Effector memory CD4-positive, alpha-beta T cell (primary cell): ENCODE measurements at places on chromosomes 3 and 15.

GRCh38 chr3:126522363-126522788, 1.6 kb upstream of the CHST13 start:
- DNase-seq = no peak

DNA sequence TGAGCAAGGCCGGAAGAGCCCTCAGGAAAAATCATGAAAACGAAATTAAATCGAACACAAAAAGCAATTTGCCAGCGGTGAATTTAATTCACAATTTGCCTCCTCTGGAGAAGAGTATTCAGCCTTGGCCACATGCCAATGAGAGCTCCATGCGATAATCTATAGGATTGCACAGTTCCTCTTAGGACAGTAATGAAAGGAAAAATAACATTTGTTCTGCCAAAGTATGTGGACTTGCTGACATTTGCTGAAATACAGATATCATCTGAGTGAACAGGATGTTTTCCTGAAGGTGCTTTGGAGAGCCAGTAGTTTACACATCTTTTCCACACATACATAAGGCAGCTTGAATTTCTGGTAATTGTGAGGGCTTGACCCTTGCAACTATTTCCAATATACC, 188.6 kb upstream of the PDZRN3 start:
- no peak for DNase-seq

DNA sequence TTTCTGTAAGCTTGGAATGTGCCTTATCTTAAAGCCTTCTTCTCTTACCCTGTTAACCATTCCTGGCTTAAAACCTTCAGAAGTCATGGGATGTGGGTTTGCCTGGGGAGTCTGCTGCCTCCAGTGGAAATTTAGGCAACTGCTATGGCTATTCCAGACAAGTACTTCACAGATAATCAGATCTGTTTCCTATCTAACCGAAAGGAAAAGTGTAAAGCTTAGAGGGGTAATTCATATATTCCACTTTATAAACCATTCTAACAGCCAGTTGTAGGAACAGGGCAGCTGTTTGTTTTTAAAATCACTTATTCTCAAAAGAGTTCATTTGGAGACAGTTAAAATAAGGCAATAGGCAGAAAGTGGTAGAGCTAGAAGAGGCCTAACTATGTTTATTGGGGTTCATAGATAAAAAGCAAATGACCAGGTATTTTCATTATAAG, 219.9 kb downstream of the TCF12 start:
- DNase-seq = no peak

DNA sequence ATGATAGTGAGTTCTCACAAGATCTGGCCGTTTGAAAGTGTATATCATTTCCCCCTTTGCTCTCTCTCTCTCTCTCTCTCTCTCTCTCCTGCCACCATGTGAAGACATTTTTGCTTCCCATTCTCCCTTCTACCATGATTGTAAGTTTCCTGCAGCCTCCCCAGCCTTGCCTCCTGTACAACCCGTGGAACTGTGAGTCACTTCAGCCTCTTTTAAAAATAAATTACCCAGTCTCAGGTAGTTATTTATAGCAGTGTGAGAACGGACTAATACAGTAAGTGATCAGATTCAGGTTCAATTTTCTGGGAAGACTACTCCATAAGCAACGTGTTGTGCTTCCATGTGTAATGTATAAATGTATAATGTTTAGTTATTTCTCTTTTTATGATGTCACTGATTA, 29.2 kb downstream of the CADPS start:
- DNase-seq = no peak

DNA sequence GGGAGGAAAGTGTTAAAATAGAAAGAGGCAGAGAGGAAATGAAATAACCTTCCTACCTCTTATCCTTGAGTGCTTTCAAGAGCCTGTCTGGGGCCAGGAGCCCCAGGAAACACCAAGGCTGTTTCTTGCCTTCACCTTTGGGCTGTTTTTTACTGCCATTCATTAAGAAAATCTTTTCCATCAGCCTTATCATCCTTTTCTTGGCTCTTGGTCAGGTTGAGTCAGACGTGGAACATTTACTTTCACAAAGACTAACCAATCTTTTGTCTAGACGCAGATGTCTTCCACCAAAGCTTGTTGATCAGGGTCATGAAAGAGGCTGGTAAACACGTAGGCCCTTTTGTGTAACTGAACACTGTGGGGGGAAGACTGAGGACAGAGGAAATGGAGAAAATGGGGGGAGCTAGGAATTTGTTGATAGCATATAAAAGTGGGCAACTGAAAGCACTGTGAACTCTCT, 151.0 kb upstream of the THBS1 start:
- no peak for DNase-seq

DNA sequence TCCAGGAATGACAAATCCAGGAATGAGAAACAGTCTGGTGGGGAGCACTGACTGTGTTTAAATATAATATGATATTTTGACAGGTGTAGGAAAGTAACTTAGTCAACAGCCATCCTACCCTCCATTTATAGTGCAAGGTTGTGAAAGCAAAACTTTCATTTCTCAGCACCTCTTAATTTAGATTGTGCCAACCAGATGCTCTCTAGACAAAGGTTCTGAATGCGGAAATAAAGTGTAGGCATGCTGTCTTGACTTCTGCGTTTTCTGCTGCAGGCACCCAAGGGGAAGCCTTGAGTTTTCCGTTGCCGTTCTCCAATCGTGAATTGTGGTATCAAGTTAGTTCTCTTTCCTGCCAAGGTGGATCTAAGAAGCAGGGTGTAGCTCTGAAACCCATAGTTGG, 261.9 kb upstream of the SUCLG2 start:
- no peak for DNase-seq

GRCh38 chr3:63818282-63819150, 583 bp upstream of the C3orf49 start:
- peak; percentile 39 for DNase-seq

- DNase-seq = no peak
Observed at GRCh38 chr3:4976109-4976508, 3.1 kb upstream of the BHLHE40 start.

GRCh38 chr3:53495146-53495519, 722 bp downstream of the CACNA1D start:
- DNase-seq = no peak

DNA sequence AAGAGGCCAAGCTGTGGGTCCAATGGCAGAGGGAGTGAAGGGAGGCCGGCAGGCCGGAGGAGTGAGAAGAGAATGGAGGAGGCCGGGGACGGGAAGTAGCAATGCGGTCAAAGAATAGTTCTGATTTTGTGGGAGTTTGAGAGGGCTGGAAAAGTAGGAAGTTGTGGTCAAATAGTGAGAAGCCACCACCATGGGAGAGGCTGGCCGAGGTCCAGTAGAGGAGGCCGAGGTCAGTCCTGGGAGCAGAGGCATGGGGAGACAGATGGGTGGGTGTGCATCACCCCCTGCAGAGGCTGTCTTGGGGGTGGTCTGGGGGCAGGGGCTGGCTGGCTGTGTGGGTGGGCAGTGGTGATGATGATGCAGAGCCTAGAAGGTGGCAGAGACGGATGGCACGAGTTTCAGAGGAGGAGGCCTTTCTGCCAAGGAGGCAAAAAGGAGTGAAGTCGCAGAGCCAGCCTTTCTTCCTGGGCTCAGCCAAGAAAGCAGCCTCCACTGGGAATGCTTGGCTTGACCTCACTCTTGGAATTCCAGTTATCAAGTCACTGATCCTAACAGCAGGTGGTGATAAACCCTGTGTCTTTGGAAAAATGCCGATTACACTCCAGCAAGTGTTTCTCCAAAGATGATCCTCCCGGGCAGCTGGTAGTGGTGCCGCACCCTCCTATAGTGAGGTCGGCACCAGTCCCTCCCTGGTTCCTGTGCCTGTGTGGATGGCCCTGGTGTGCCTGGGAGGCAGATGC, 57.3 kb downstream of the ARNT2 start:
- DNase-seq = no peak

- DNase-seq = no peak
Observed at GRCh38 chr3:3064297-3064696, 45.9 kb downstream of the IL5RA start.

DNA sequence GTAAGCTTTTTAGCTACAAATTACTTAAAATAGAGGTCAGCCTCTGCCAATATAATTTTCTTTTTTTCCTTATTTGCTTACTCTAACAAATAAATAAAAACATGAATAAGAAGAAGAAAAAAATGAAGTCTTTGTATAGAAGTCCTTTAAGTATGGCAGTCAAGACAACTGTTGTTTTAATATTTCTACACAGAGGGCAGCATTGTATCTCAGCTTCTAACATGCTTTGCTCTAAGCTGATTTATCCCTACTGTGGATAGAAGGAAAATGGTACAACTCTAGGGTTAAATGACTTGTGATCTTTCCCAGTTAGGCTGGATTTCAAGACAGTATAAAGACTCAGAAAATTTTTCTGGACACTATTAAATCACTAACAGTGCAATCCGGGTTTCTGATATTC, 104.3 kb upstream of the MEIS2 start:
- no peak for DNase-seq

GRCh38 chr15:101579631-101580163, 72.5 kb downstream of the TM2D3 start:
- no peak for DNase-seq

- DNase-seq = no peak
Observed at GRCh38 chr3:61858054-61858453, 296.7 kb downstream of the PTPRG start.

GRCh38 chr15:62453375-62453774, 288.3 kb upstream of the C2CD4B start:
- DNase-seq = no peak

GRCh38 chr3:171129827-171130226, 103.3 kb upstream of the SLC2A2 start:
- DNase-seq = no peak

- no peak for DNase-seq
Observed at GRCh38 chr3:194781617-194782016, 95.9 kb downstream of the FAM43A start.

- no peak for DNase-seq
Observed at GRCh38 chr3:134905647-134905935, 110.5 kb downstream of the EPHB1 start.

DNA sequence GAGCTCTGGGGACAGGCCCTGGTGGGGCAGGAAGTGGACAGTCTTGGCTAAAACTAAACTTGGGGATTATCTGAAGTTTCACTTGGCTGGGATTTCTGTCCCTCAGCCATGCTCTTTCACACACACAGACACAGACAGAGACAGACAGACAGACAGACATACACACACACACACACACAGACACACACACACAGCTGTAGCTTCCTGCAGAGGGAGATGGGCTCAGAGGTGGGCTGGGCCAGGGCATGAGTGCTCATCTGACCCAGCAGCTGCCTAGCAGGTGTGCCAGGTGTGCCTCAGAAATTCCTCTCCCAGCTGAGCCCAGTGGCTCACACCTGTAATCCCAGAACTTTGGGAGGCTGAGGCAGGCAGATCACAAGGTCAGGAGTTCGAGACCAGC, 3.3 kb downstream of the RHOV start:
- no peak for DNase-seq

DNA sequence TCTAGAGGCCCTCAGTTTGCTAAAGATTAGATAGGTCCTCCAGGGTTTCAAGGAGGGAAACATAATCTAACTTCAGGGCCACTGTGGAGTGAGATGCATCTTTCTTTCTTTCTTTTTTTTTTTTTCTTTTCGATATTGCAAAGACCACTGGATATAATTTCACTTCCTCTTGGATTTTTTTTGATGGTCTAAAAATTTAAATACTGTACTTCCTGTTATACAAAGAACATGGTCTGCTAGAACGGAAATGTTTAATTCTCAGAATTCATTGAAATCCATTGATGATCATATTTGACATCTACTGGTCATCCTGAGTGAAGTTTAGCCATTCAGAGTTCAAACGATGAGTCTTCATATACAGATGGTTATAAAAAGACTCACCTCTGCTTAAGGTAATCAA, 808.8 kb upstream of the LMCD1 start:
- no peak for DNase-seq

GRCh38 chr3:188693435-188693834, 478.3 kb upstream of the TPRG1 start:
- no peak for DNase-seq

DNA sequence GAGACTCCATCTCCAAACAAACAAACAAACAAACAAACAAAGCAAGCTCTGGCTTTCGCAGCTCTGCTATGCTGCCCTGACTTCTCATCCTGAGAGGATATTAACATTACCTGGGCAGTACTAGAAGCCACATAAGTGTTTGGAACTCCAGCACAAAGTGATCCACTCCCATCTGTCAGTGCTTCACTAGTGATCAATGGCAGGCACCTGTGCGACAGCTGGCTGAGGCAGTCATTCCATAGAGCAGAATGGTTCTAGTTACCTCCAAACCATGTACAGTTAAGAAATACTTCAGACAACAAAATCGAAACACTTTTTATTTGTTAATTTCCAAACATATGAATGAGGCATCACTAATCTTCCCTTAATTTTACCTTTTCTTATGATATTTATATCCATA, 2.8 kb upstream of the MB21D2 start:
- no peak for DNase-seq

DNA sequence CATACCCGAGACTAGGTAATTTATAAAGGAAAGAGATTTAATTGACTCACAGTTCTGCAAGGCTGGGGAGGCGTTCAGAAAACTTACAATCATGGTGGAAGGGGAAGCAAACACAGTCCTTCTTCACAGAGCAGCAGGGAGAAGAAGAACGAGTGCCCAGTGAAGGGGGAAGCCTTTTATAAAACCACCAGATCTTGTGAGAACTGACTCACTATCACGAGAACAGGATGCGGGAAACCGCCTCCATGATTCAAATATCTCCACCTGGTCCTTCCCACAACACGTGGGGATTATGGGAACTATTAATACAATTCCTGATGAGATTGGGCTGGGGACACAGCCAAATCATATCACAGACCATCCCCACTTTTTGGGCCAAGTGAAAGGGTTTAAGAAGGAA, 58.8 kb upstream of the CTXND1 start:
- no peak for DNase-seq

GRCh38 chr3:57157545-57157944, 7.6 kb downstream of the IL17RD start:
- no peak for DNase-seq

DNA sequence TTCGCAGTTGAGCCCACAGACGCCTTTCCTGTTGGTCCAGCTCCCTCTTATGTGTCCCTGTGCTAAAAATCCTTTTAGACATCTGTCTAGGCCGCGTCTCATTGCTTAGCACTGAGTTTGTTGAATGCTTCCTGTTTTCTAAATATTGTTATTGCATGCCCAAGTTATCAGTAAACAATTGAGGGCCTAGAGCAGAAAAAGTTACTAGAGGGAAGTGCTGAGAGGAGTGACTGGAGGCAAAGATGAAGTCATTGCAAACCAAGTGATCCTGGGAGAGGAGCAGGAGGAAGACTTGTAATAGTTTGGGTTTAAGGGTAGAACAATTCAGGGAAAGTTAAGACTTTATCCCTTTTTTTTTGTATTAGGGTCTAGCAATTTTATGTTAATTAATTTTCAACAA, 88.1 kb downstream of the DCUN1D1 start:
- no peak for DNase-seq

GRCh38 chr15:100879464-100880138, at the start of gene ALDH1A3:
Gene ALDH1A3 (plus strand): TSS chr15:100879831. CDS start chr15:100879908, 77 bp downstream.
- DNase-seq = no peak
